ENCODE measurements at places on chromosomes 13 and 19. TPM values are rescaled to one million over a fixed set of nuclear protein-coding genes. Genes with fewer than 3 reads are reported as not detected.

The VPS36 gene
- 43.9 TPM for total RNA-seq

The OVOL3 gene
- total RNA-seq = not detected

The ZNF665 gene
- total RNA-seq = not detected

The SIGLEC12 gene
- total RNA-seq = not detected

The ZSCAN4 gene
- 0.11 TPM for total RNA-seq

The SLC46A3 gene
- 7.9 TPM for total RNA-seq

The ZNF583 gene
- 11.1 TPM for total RNA-seq

The ACP7 gene
- 0.29 TPM for total RNA-seq

The DBP gene
- 2.9 TPM for total RNA-seq

The KLF16 gene
- 9.4 TPM for total RNA-seq

The PINLYP gene
- 0.29 TPM for total RNA-seq

The TTC9B gene
- total RNA-seq = not detected

The GSX1 gene
- not detected for total RNA-seq

The SEMA6B gene
- total RNA-seq = 9.7 TPM

The PGLYRP1 gene
- total RNA-seq = not detected

The CD79A gene
- 0.64 TPM for total RNA-seq

The TNFSF13B gene
- total RNA-seq = 7.2 TPM

The CGB5 gene
- total RNA-seq = 1.1 TPM

The LCP1 gene
- not detected for total RNA-seq

The CDKN2D gene
- total RNA-seq = 19.1 TPM

The CBY2 gene
- total RNA-seq = not detected

The IL4I1 gene
- total RNA-seq = 0.34 TPM

The MCEMP1 gene
- not detected for total RNA-seq

The CPB2 gene
- total RNA-seq = not detected

The ACER1 gene
- not detected for total RNA-seq

The ZNF224 gene
- 14.9 TPM for total RNA-seq

The CLDND2 gene
- not detected for total RNA-seq

Data from LHCN-M2 (cell line).